Left ventricle myocardium inferior (tissue), 1 donor: ENCODE measurements at places on chromosomes 7 and 10. TPM values are rescaled to one million over a fixed set of nuclear protein-coding genes. Genes with fewer than 3 reads are reported as not detected.

NKX6-2 gene
- not detected for total RNA-seq

GRCh38 chr10:132390921-132391675 lies 5.9 kb upstream of the PWWP2B start:
- peaks cover 24% of the 10 kb centered on the region for H3K4me1 ChIP-seq
- no peak overlapping the region for H3K4me3 ChIP-seq
- H3K27me3 ChIP-seq, result peaks cover 10% of the 10 kb centered on the region
- no peaks in the 10 kb centered on the region for H3K36me3 ChIP-seq
- DNase-seq, result peak; percentile 7

TRIM50 gene
- total RNA-seq, result 0.33 TPM

DNA sequence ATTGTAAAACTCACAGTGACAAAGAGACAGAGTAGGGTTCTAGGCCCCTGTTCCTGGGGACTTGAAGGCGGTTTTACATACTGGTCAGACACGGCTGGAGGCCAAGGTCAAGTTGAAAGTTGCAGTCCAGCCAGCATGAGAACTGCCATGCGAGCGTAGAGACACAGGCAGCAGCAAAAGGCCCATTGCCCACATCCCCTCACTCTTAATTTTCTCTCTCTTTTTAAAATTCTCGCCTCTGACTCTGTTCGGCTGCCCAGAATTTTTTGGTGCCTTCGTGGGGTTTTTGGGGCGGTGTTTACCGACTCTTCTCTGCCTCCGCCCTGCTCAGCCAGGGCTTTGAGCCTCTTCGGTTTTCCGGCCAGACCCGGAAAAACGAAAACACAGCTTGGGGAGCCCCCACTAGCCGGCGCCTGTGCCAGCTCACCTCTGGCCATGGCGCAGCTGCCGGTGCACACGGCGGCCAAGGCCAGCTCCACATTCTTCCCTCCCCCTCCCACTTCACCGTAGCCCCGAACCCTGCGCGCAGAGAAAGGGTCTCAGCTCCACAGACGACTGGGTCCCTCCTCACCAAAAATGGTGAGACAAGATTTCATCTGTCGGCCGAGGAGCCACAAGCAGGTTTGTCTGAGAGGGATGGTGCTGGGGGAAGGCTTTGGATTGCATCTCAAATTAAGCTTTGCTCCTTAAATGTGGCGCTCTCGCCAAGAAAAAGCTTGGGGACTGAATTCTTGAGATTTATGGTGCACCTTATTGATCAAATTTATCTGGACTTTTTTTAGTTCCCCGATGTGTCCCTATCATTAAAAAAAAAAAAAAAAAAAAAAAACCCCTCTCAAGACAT lies 2.3 kb upstream of the HOXA13 start:
- H3K4me3 ChIP-seq, result no peak overlapping the region
- H3K4me1 ChIP-seq, result peaks cover 43% of the 10 kb centered on the region
- no peak overlapping the region for H3K27ac ChIP-seq
- no peaks in the 10 kb centered on the region for H3K36me3 ChIP-seq
- DNase-seq, result no peak

IFIT1 gene
- 31.0 TPM for total RNA-seq

KLF14 gene
- 0.11 TPM for total RNA-seq

- H3K27ac ChIP-seq, result no peak overlapping the region
- no peak for DNase-seq
- H3K4me1 ChIP-seq, result peaks cover 17% of the 10 kb centered on the region
- H3K27me3 ChIP-seq, result no peaks in the 10 kb centered on the region
These were observed 34.9 kb downstream of the FAS start for GRCh38 chr10:89025453-89025852.

R3HCC1L gene
- 5.9 TPM for total RNA-seq

GRCh38 chr10:129521161-129522025 lies 54.4 kb downstream of the MGMT start:
- H3K27me3 ChIP-seq, result no peaks in the 10 kb centered on the region
- H3K4me3 ChIP-seq, result no peak overlapping the region
- no peak for DNase-seq
- H3K36me3 ChIP-seq, result no peaks in the 10 kb centered on the region
- H3K4me1 ChIP-seq, result peaks cover 16% of the 10 kb centered on the region

CLDN15 gene
- 2.2 TPM for total RNA-seq

DNA sequence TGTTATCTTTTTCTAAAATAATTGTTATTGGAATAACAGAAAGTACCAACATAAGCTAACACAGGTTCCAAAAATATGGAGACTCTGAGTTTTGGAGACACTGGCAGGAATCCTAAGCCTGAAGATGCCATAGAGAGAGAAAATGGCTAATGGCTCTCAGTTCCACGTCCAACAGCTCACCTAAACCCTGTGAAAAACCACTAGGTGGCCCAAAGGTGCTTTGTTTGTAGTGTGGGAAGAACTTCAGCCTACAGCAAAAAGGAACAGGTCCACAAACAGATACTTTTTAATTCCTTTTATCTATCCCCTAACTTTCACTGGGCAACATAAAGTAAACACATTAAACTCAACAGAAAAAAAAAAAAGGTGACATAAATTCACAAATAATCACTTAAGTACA lies 272.3 kb downstream of the SEMA3D start:
- H3K27ac ChIP-seq, result no peak overlapping the region
- no peaks in the 10 kb centered on the region for H3K27me3 ChIP-seq
- H3K36me3 ChIP-seq, result no peaks in the 10 kb centered on the region

DNA sequence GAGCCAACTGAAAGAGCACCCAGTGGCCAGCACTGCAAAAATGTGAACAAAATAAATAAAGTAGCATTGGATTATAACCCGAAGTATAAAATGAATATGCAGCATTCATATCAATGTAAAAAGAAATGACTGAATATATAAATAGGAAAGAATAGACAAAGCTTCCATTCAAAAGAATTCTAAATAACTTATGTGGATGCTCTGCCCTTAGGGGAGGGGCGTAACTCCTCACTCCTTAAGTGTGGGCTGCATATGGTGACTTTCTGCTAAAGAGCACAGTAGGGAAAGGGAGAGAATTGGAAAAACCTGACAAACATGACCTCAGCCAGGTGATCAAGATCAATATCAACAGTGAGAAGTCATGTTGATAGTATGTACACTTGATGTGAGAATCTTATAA lies 109.9 kb upstream of the DOCK1 start:
- no peaks in the 10 kb centered on the region for H3K4me1 ChIP-seq
- no peak overlapping the region for H3K27ac ChIP-seq

- peaks cover 4% of the 10 kb centered on the region for H3K27me3 ChIP-seq
- DNase-seq, result no peak
- no peaks in the 10 kb centered on the region for H3K36me3 ChIP-seq
- H3K27ac ChIP-seq, result no peak overlapping the region
- H3K4me1 ChIP-seq, result peaks cover 12% of the 10 kb centered on the region
These were observed 127.6 kb upstream of the SLC26A5 start for GRCh38 chr7:103573479-103574058.

HYAL4 gene
- total RNA-seq, result not detected

DNA sequence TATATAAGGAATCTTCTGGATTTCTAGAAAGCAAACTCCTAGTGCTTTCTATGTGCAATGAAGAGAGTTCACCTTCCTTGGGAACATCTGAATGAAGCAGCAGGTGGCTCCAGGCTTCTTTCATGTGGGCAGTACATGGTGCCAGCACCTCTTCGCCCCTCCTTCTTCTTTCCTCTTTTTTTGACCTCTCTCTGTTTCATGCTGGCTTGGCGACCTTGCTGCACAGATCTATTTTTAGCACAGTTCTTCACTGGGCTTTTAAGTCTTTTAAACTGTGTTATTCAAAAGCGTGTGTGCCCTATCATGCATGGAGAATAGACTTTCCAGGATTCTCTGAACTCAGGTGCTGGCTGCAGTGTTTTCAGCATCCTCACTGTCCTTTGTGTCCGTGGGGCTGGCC lies 400.3 kb upstream of the PRKCQ start:
- no peaks in the 10 kb centered on the region for H3K36me3 ChIP-seq
- H3K4me3 ChIP-seq, result no peak overlapping the region
- no peaks in the 10 kb centered on the region for H3K4me1 ChIP-seq
- no peak overlapping the region for H3K27ac ChIP-seq

DNA sequence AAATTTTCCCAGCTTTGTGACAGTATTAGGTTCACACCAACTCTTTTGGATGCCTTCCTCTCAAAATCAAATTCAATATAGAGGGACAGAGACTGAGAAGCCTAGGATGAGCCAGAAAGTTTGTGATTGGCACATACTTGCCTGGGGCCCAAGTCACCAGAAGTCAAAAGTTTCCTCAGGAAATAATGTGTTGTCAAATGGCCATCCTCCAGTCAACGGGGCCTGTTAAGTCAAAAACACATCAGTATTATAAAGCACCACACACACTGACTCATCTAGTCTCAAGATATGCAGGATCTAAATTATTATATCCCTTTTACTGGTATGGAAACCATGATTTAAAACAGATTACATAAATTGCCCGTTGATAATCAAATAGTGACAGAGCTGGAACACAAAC lies 158.1 kb downstream of the AHR start:
- H3K27ac ChIP-seq, result no peak overlapping the region
- DNase-seq, result no peak
- H3K27me3 ChIP-seq, result no peaks in the 10 kb centered on the region
- H3K4me1 ChIP-seq, result no peaks in the 10 kb centered on the region
- no peak overlapping the region for H3K4me3 ChIP-seq
- H3K36me3 ChIP-seq, result no peaks in the 10 kb centered on the region

- H3K4me1 ChIP-seq, result no peaks in the 10 kb centered on the region
- no peak for DNase-seq
These were observed 36.0 kb upstream of the DLD start for GRCh38 chr7:107854989-107855388.

- H3K36me3 ChIP-seq, result peaks cover 10% of the 10 kb centered on the region
- no peak for DNase-seq
- H3K27me3 ChIP-seq, result no peaks in the 10 kb centered on the region
- peak overlapping the region; percentile 88 for H3K27ac ChIP-seq
- peak overlapping the region; percentile 92 for H3K4me3 ChIP-seq
These were observed 890 bp downstream of the ZFYVE27 start for GRCh38 chr10:97737770-97738265.

DNA sequence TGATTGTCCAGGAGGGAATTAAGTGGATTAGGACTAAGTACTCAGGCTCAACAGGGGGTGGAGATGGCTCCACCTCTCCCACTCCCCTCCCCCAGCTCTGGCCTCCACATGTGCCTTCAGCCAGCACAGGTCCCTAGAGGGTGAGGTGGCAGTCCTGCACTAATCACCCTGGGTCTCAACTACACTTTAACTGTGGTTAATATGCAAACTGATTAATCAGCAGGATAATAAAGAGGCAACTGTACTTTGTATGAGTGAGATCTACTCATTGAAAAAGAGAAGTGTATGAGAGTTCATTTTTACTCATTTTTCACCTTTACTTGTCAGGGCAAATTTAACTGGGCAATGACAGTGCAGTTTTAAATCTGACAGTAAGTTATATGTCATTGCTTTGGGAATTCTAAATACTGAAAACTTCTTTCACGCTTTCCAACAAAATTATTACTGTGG lies 223.8 kb upstream of the CCDC6 start:
- peak overlapping the region; percentile 11 for H3K27ac ChIP-seq
- peaks cover 3% of the 10 kb centered on the region for H3K36me3 ChIP-seq
- H3K4me3 ChIP-seq, result no peak overlapping the region
- H3K4me1 ChIP-seq, result peaks cover 20% of the 10 kb centered on the region
- DNase-seq, result no peak

DNA sequence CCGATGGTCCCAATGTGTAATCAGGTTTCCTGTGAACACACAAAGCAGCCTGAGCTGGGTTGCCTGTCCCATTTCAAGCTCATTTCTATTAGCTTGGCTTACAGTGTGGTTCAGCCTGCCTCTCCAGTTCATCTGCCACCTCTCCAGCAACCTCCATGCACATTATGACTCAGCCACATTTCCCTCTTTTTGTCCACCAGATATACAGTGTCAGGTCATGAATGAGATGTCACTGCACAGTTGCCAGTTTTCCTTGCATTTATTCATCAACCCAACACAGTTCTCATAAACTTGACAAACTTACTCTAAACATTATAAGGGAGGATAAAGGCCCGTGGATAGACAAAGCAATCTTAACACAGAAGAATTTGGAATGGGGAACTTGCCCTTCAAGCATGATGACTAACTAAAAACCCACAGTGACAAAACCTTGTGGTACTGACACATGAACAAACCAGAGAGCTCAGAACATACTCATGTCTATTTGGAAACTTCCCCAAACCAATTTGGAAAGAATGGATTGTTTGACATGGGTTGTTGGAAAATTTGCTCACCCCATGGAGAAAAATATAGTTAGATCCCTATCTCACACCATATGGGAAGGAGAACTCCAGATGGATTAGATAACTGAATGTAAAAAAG lies 2.5 kb upstream of the CFAP58 start:
- no peak for DNase-seq
- no peaks in the 10 kb centered on the region for H3K27me3 ChIP-seq
- H3K27ac ChIP-seq, result no peak overlapping the region
- peaks cover 28% of the 10 kb centered on the region for H3K4me1 ChIP-seq
- H3K4me3 ChIP-seq, result no peak overlapping the region

DNA sequence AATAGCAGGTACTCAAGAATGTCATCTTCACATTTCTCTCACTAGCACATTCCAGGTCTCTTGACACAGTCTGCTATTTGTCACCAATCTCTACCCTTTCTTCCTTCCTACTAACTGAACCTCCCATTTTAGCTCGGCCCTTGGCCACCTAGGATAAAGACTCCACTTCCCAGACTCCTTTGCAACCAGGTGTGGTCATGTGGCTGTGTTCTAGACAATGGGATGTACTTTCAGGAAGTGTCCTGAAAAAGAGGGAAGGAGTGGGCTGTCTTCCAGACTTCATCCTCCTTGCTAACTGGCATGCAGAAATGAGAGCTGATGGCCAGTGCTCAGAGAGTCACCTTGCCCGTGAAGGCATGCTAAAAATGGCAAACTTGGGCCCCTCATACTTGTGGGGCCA lies 139.2 kb downstream of the AMPH start:
- no peaks in the 10 kb centered on the region for H3K27me3 ChIP-seq
- no peak for DNase-seq
- no peak overlapping the region for H3K4me3 ChIP-seq
- H3K4me1 ChIP-seq, result no peaks in the 10 kb centered on the region
- no peaks in the 10 kb centered on the region for H3K36me3 ChIP-seq

TMEM236 gene
- total RNA-seq, result 0.66 TPM

DNAJC2 gene
- total RNA-seq, result 13.9 TPM

FOXP2 gene
- 2.1 TPM for total RNA-seq

GRCh38 chr7:142856565-142857245 lies 1.8 kb downstream of the EPHB6 start:
- no peaks in the 10 kb centered on the region for H3K36me3 ChIP-seq
- H3K27me3 ChIP-seq, result peaks cover 45% of the 10 kb centered on the region
- H3K4me3 ChIP-seq, result no peak overlapping the region
- H3K27ac ChIP-seq, result no peak overlapping the region
